NCI-H2227 treated with DMSO at 0.1 percent for 48 hours (cell line): ENCODE measurements at places on chromosomes 2 and 18.

DNA sequence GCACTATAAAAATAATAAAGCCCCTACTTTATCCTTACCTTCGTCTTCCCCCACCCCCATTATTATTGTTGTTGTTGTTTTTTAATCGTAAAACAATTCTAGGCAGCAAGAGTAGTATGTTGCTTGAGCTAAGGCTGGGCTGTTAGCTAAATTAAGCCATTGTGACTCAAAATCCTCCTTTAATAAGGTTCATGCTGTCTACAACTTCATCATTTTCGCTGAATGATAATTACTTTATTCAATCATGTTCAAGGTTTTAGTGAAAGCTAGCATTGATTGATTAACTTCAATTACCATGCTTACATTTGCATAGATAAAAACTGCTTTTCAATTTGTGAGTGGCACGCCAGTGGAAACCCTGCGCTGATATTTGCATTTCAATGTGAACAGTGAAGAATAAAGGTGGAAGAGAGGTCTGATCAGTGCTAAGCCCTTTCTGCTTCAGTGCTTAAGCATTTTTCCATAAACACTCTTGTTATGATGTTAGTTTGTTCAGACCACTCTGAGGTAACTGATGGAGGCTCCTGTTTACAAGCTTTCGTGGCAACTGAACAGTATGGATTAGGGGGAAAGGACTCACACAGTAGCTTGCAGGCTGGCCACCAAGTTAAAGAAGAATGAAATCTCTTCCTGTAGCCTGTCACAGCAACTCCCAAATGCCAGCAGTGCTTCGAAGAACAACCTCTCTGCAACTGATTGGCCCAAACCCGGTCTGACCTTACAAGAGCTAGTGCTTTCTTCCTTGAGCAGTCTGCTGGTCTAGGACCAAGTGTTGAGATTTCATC is 156.8 kb downstream of the GPD2 start:
- DNase-seq, result no peak

DNA sequence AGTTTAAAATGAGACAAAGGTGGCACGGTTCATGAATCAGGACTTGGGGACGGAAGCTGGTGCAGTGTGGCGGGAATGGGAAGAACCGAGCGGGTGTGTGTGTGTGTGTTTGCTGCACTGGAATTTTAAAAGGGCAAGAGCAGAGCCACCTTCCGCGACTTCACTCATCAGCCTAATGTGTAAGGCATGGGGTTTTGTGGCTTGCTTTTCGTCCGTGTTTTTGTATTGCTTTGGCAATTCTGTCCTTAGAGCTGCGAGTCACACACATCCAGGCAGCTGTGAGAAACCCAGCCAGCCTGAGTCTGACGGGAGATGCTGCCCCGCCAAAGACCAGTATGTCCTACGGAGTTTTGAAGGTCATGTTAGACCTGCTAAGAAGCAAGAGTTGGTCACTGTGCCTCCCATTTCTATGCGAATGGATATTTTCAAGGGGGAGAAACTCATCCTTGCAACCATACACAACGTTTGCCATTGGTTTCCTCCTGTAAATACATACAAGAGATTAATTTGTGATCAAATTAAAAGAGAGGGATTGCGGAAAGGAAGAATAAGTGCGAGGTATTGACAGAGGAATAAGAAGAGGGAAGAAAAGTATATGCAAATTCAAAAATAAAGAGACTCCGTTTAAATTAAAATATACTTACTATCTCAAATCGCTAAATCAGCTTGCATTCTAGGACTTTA is 665 bp upstream of the CACNB4 start:
- no peak for DNase-seq

DNA sequence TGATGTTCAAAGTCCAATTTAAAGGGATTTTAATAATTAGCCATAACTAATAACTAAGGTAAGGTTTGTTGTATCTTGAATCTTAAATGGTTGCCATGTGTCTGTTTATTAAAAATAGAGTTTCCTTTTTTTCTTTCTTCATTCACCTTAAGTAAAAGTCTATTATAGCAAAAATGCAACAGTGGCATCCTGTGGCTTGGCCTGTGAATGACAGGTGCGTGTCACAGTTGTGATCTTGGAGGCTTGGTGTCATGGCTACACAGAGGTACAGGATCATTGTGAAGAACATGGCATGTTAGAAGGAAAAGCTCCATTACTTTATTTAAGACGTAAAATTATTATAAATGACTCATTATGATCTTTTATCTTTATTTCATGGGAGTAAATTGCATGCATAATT is 246.1 kb downstream of the BCL2 start:
- no peak for DNase-seq

GRCh38 chr2:122830157-122830556 is 1074.7 kb downstream of the TSN start:
- no peak for DNase-seq

DNA sequence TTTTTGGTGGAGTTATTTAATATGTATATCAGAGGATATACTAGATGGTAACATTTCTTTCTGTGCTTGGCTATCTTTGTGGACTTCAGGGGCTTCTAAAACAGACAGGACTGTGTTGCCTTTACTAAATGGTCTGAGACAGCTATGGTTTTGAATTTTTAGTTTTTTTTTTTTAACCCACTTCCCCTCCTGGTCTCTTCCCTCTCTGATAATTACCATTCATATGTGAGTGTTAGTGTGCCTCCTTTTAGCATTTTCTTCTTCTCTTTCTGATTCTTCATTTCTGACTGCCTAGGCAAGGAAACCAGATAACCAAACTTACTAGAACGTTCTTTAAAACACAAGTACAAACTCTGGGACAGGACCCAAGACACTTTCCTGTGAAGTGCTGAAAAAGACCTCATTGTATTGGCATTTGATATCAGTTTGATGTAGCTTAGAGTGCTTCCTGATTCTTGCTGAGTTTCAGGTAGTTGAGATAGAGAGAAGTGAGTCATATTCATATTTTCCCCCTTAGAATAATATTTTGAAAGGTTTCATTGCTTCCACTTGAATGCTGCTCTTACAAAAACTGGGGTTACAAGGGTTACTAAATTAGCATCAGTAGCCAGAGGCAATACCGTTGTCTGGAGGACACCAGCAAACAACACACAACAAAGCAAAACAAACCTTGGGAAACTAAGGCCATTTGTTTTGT is 52.7 kb downstream of the SMAD4 start:
- no peak for DNase-seq

DNA sequence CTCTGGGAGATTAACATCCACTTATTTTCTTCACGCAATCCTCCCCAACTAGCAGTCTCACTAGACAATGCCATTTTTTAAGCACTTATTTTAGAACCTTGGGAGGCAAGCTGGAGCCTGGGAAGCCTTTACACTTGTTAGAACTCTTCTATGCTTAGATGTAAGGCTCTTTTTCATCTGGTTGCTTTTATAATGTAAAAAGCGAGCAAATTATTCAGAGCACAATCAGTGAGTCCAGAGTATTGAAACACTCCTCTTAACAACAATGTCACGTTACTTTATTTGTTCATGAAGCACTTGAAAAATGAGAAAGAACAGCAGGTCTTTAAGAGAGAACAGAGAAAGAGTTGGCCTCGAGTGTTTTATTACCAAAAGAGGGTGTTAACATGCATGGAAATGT is 84.1 kb upstream of the SLC8A1 start:
- DNase-seq, result peak; percentile 71

DNA sequence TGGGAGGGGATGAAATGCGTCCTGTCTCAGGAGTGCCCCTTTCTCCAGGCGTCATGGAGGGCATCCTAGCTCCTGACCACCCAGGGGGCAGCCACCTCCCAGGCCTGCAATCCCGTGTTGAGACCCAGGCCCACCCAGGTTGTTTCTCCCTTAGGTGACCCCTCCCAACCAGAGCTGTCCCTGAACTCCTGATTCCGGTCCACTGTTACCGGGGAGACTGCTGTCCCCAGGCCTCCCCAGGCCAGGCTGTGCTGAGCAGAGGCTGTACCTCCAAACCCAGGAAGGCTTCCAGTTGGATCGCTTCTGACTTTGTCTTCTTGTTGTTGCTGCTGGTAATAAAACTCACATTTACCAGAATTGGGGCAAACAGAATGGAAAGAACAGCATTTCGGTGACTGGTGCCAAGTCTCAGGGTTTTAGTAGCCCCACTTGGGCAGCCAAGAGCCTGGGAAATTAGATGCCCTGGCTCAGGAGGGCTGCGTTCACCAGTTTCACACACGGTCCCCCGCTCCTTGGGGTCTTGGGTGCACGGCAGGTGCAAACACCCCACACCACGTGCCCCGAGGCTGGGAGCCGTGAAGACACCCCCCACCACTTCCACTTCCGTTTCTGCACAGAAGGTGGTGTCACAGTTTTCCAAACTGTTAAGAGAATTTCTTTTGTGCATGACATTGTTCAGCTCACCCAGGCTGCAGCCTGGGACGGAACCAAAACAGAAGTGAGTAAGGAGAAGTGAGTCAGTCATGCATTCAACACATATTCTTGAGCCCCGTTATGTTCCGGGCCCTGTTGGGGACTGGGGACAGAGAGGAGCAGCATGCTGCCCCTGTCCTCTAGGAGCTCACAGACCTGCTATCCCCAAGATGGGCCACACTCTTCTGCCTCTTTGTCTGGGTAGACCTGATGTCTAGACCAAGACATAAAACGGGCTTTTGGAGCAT is 29.4 kb downstream of the ITM2C start:
- DNase-seq, result no peak

- DNase-seq, result no peak
Observed at GRCh38 chr2:222408684-222409083, 15.7 kb upstream of the SGPP2 start.

DNA sequence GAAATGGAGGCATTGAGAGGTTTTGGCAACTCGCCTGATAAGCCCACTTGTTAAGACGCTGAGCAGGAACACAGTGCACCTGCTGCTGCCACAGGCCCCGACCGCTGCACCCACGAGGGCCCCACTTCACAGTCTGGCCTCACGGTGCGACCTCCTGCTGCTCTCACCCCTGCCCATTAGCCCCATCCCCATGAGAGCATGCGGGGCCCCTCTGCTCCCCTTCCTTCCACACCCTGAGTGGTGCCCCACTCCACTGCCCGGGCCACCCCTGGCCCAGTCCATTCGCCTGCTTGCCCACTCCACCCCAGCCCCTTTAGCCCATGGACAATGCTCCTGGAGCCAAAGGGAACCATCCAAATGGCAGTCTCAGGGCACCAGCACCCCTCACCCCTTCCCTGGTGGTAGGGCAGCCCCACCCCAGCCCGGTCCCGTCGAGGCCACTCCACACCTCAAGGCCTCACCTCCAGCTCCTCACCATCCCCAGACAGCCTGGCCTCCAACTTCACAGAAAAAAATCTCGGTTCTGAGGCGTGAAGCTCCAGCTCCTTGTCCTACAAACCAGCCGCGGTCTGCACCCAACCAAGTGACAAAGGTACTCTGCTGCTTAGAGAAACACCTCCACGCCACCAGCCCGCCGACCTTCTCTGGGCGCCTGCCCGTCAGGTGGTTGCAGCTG is 6.7 kb upstream of the GPR55 start:
- no peak for DNase-seq

GRCh38 chr2:183903026-183903425 is 695.3 kb upstream of the ZNF804A start:
- no peak for DNase-seq

DNA sequence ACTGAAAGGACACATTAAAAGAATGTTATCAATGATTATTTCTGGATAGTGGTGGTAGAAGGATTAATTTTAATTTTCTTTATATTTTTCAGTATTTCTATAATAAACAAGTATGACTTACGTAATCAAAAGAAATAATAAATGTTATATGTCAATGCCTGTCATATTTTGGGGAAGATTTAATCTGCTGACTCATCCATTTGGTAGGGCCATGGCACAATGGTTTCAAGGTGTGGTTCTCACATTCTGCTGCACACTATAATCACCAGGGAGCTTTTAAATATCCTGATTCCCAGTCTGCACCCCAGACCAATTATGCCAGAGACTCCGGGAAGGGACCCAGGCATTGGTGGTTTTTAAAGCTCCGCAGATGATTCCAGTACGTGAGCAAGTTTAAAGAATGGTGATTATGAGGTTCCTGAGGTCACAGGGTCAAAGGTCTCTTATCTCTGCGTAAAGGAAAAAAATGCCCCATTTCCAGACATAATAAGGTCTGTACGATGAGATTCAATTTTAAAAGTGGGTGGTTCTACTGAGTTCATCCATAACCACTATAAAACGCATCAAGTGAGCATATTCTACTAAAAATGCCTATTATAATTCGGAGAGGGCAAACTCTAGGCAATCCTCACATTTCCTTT is 27.2 kb downstream of the WIPF1 start:
- DNase-seq, result no peak

- DNase-seq, result no peak
Observed at GRCh38 chr2:105394951-105395611, 3.8 kb downstream of the FHL2 start.

- DNase-seq, result no peak
Observed at GRCh38 chr2:136173126-136173525, 55.2 kb upstream of the CXCR4 start.

- no peak for DNase-seq
Observed at GRCh38 chr2:31038385-31038784, 99.9 kb downstream of the GALNT14 start.
